ENCODE measurements at places on chromosomes 13 and 19. TPM values are rescaled to one million over a fixed set of nuclear protein-coding genes. Genes with fewer than 3 reads are reported as not detected.

The TMEM238 gene
- polyA plus RNA-seq = 1.3 TPM

The CEACAM8 gene
- not detected for polyA plus RNA-seq

The FUT2 gene
- polyA plus RNA-seq = not detected

DNA sequence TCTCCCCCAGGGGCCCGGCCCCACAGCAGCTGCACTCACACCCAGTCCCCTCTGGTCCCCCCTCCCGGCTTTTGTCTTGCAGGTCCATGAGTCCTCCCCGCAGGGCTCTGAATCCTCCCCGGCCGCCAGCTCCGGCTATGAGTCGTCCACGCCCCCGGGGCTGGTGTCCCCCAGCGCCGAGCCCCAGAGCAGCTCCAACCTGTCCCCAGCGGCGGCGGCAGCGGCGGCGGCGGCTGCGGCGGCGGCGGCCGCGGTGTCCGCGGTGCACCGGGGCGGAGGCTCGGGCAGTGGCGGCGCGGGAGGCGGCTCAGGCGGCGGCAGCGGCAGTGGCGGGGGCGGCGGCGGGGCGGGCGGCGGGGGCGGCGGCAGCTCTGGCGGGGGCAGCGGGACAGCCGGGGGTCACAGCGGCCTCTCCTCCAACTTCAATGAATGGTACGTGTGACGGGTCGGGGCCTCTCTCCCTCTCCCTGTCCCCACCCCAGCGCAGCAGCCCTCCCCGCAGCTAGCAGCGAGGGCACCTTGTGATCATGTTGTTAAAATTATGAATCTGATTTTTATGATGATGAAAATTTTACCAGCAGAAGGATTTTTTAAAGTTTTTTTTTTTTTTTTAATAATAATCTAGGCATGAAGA lies 3.8 kb downstream of the ZIC2 start:
- peaks cover 14% of the 10 kb centered on the region for H3K36me3 ChIP-seq
- DNase-seq = no peak
- H3K4me1 ChIP-seq = peaks cover 5% of the 10 kb centered on the region
- no peak overlapping the region for H3K4me3 ChIP-seq

DNA sequence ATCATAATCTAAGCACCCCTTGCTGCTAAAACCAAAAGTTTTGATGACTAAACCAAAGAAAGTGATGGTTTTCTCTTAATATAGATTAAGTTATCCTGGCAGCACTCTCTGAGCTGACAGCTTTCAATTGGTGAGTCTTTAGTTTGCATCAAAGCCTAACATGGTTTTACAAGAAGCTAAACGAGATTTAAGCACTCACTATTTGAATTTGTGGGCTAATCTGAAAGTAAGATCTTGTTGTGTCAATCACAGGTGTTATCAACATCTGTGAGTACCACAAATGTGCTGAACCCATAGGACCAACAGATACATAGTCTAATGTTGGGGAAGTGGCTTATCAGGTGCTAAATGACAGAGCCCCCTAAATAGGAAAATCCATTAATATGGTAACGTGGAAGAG lies 223.9 kb downstream of the LHFPL6 start:
- H3K27ac ChIP-seq = no peak overlapping the region
- no peaks in the 10 kb centered on the region for H3K27me3 ChIP-seq
- H3K36me3 ChIP-seq = no peaks in the 10 kb centered on the region
- DNase-seq = no peak
- no peak overlapping the region for H3K4me3 ChIP-seq

- H3K36me3 ChIP-seq = no peaks in the 10 kb centered on the region
- H3K4me1 ChIP-seq = peaks cover 6% of the 10 kb centered on the region
- no peak for DNase-seq
- no peak overlapping the region for H3K4me3 ChIP-seq
- H3K27ac ChIP-seq = no peak overlapping the region
- peaks cover 11% of the 10 kb centered on the region for H3K27me3 ChIP-seq
These were observed 25.8 kb downstream of the CACNG6 start for GRCh38 chr19:54017261-54017660.

DNA sequence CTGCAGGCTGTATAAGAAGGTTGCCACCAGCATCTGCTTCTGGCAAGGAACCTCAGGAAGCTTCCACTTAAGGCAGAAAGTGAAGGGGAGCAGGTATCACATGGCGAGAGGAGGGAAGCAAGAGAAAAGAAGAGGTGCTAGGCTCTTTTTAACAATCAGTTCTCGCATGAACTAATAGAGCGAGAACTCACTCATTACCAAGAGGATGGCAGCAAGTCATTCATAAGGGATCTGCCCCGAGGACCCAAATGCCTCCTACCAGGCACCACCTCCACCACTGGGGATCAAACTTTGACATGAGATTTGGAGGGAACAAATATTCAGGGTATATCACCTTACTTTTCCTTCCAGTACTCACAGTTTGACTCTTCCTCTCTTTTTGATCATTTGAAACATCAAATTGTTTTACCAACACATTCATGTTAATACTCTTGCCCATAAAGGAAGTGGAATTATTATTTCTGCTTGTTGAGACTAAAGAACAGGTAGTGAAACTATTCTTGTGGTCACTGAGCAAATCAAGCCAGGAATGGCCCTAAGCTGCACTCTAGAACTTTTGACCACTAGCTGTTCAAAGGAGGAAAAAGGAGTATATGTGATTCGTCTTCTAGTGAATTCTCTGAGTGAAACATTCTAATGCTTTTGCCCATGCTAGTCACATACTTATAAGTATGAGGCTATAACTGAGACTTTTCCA lies 45.0 kb downstream of the LACC1 start:
- DNase-seq = no peak
- H3K27me3 ChIP-seq = no peaks in the 10 kb centered on the region
- H3K4me3 ChIP-seq = no peak overlapping the region
- H3K36me3 ChIP-seq = no peaks in the 10 kb centered on the region

DNA sequence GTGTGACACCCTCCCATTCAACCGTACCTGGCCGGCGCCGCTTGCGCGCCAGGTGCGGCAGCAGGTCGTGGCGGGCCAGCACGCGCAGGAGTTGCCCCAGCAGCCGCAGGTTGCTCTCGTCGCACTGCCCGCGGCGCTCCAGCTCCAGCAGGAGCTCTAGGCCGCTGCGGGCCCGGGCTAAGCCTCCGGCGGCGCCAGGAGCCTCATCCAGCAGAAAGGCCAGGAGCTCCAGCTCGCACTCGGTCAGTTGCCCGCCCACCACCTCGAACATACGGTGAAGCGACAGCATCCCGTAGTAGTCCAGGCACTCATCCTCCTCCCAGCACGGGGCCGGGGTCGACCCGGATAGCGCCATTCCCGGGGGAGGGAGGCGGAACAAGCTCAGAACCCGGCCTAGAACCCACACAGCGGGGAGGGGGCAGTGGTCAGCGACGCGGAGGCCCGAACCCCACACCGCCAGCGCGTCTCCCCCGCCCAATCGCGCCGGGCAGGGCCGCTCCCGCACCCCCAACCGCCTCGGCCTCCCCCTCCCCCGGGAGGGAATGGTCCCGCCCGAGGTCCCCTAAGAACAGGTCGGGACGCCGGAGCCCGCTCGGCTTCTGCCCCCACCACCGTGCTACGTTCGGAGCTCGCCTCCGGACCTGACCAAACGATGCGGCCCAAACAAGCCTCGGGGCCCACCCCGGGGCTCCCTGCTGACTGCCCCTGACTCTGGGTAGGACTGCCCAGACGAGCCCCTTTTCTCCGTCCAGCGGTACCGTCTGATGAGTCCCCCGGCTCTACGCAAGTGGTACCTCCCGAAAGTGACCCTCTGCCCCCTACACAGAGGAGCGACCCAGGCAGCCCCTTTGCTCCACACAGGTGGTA lies 591 bp downstream of the DEDD2 start:
- H3K4me3 ChIP-seq = peak overlapping the region; percentile 82
- H3K27ac ChIP-seq = peak overlapping the region; percentile 91
- DNase-seq = peak; percentile 80
- peaks cover 47% of the 10 kb centered on the region for H3K36me3 ChIP-seq
- no peaks in the 10 kb centered on the region for H3K27me3 ChIP-seq
- peaks cover 55% of the 10 kb centered on the region for H3K4me1 ChIP-seq

DNA sequence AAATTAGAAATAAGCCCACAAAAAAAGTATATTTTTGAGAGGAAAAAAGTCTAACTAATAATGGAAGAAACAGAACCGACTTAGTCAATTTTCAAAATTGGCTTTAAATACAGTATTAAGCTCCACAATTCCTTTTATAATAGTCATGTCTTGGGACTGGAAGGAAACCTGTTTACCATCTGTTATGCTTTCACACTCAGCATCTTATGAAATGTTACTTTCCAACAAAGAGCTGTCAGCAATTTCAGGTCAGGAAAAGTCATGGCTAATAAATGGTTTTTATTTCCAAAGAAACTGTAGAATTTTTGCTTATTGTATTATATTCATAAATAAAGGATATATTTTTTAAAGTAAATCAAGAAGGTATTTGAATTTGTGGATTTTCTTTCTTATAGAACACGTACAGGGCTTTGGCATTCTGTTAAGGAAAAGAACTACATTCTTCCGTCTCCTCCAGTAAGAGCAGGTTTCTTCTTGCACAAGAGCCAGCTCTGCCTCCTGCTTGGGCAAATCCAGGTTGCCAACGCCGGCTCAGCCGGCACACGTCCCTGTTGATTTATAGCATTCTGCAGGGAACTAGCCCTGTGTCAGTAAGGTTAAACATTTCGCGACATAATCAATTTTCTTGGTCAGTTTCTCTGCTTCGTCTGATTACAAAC lies 52.9 kb upstream of the GPR12 start:
- no peak overlapping the region for H3K27ac ChIP-seq
- no peak overlapping the region for H3K4me3 ChIP-seq
- H3K4me1 ChIP-seq = no peaks in the 10 kb centered on the region

- no peak for DNase-seq
- no peak overlapping the region for H3K27ac ChIP-seq
- no peaks in the 10 kb centered on the region for H3K27me3 ChIP-seq
- no peak overlapping the region for H3K4me3 ChIP-seq
These were observed 12.1 kb downstream of the ERCC2 start for GRCh38 chr19:45358213-45358792.
